Dermis lymphatic vessel endothelial cell (primary cell): ENCODE measurements at places on chromosomes 13 and 19. TPM values are rescaled to one million over a fixed set of nuclear protein-coding genes. Genes with fewer than 3 reads are reported as not detected.

Gene MADCAM1
- not detected in 2 replicates for total RNA-seq

Gene U2AF2
- total RNA-seq = 60.8 and 71.1 TPM in 2 replicates

Gene ZNF557
- total RNA-seq = 16.0 and 21.1 TPM in 2 replicates

Gene PSG11
- total RNA-seq = not detected in 2 replicates

Gene ZNF415
- total RNA-seq = under 0.01 and 0.60 TPM in 2 replicates

Gene CALR
- 1,472 and 1,781 TPM in 2 replicates for total RNA-seq

Gene WASF3
- total RNA-seq = 27.0 and 32.4 TPM in 2 replicates
